ENCODE measurements at places on chromosomes 2 and 18.

DNA sequence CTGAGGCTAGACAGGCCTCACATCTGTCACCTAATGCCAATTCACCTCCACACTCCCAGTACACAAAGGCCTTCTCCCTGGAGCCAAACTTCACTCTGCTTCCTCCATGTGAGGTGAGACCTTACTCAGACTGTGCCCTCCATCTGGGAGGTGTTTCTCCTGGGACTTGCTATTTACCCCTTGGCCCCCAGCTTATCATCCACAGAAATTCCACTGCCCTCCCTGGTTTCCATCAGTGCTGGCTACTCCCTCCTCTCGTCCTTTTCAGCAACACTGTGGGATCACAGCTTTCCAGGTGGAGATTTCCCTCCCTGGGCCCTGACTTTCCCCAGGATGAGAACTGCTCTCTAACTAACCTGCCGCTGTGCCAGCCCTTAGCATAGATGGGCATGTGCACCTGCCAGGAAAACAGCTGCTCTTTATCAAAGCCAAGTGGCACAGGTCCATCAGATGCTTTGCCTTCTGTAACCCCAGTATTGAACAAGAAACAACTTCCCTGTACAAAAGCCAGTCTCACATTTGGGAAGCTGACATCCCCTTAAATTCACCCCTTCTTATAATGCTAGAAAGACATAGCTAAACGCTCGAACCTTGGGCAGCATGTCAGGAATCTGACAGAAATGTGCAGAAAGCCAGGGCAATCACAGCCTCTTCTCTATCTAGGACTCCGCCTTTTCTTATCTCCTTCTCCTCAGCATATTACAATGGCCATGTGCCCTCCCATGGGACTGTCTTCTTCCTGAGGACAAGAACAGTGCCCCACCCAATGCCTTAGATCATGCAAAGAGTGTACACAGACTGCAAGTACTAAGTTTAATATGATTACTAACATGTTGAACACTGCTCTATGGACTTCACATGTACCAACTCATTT, 535.5 kb upstream of the ID2 start:
- H3K4me1 ChIP-seq = peaks cover 31% of the 10 kb centered on the region
- no peaks in the 10 kb centered on the region for H3K36me3 ChIP-seq
- H3K4me3 ChIP-seq = no peak overlapping the region
- no peaks in the 10 kb centered on the region for H3K27me3 ChIP-seq

GRCh38 chr18:53070788-53071187, 730.8 kb downstream of the DCC start:
- H3K4me3 ChIP-seq = no peak overlapping the region
- no peaks in the 10 kb centered on the region for H3K27me3 ChIP-seq
- no peaks in the 10 kb centered on the region for H3K4me1 ChIP-seq
- H3K27ac ChIP-seq = no peak overlapping the region
- no peaks in the 10 kb centered on the region for H3K36me3 ChIP-seq

DNA sequence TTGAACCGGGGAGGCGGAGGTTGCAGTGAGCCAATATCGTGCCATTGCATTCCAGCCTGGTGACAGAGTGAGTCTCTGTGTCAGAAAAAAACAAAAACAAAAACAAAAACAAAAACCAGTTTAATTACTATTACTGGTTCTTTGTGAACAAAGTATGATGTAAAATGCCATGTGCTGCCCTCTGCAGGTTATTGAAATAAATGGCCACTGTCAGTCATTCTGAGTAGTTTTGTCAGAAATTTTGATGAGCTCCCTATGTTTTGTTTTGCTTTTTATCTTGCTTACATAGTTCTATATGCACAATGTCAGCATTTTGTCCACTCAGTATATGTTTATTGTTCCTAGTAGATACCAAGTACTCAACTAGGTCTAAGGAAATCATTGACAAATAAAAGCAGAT, 423.6 kb upstream of the CHST9 start:
- no peak overlapping the region for H3K4me3 ChIP-seq
- H3K36me3 ChIP-seq = no peaks in the 10 kb centered on the region

- H3K27me3 ChIP-seq = no peaks in the 10 kb centered on the region
- no peak overlapping the region for H3K27ac ChIP-seq
- peaks cover 20% of the 10 kb centered on the region for H3K4me1 ChIP-seq
These were observed 38.3 kb downstream of the KLHL29 start for GRCh38 chr2:23423062-23423872.

Measured in mesothelial cell of epicardium (in vitro differentiated cells).